Stomach (tissue), 19 donors: ENCODE measurements at places on chromosomes 13 and 19. TPM values are rescaled to one million over a fixed set of nuclear protein-coding genes. Genes with fewer than 3 reads are reported as not detected.

LHB gene
- not detected for total RNA-seq

CEACAM3 gene
- total RNA-seq, result not detected

SHISA7 gene
- not detected for total RNA-seq

TMEM221 gene
- total RNA-seq, result not detected

CEACAM7 gene
- not detected for total RNA-seq

DAZAP1 gene
- 47.2 TPM for total RNA-seq

ANKLE1 gene
- not detected for total RNA-seq

- H3K4me1 ChIP-seq, result no peaks in the 10 kb centered on the region
- H3K36me3 ChIP-seq, result peaks cover 5% of the 10 kb centered on the region
- H3K27ac ChIP-seq, result no peak within 1 kb of the TSS
- H3K27me3 ChIP-seq, result no peaks in the 10 kb centered on the region
- H3K4me3 ChIP-seq, result peak within 1 kb of the TSS; percentile 34
- DNase-seq, result no peak
These were observed at the start of gene ZNF728 for GRCh38 chr19:23002690-23003422. Gene ZNF728, minus strand, starts transcription at chr19:23003176. Its CDS starts 146 bp downstream, at chr19:23003030.

- DNase-seq, result no peak
- peaks cover 12% of the 10 kb centered on the region for H3K4me1 ChIP-seq
- H3K27me3 ChIP-seq, result no peaks in the 10 kb centered on the region
- H3K36me3 ChIP-seq, result no peaks in the 10 kb centered on the region
- H3K4me3 ChIP-seq, result no peak within 1 kb of the TSS
- no peak within 1 kb of the TSS for H3K27ac ChIP-seq
These were observed at the start of gene SLITRK1 for GRCh38 chr13:83881917-83882605. Gene SLITRK1, minus strand, starts transcription at chr13:83882474. Its CDS starts 967 bp downstream, at chr13:83881507.

GRCh38 chr13:36612230-36612629, 61.6 kb upstream of the SERTM1 start:
- no peaks in the 10 kb centered on the region for H3K27me3 ChIP-seq
- no peak overlapping the region for H3K4me3 ChIP-seq
- H3K36me3 ChIP-seq, result no peaks in the 10 kb centered on the region
- no peaks in the 10 kb centered on the region for H3K4me1 ChIP-seq
- no peak overlapping the region for H3K27ac ChIP-seq

DNA sequence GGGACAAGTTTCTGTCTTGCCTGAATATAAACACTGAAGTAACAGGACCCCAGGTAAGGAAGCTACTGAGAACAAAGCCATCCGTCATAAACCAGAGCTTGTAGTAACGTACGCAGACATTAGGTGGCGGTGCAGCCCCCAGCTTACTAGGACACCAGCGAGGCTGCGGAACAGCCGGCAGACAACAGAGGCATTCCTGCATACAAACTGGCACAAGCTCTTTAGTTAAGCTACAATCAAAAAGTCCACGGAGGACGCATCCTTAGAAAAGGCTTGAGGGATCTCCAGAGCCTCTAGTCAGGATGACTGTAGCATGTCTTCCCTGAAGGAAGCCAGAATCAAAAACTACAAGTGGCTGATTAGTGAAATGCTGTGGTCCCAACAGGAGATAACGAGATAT, 26.2 kb downstream of the ZNF160 start:
- H3K4me3 ChIP-seq, result no peak overlapping the region
- DNase-seq, result no peak
- no peaks in the 10 kb centered on the region for H3K4me1 ChIP-seq
- H3K36me3 ChIP-seq, result peaks cover 93% of the 10 kb centered on the region

- no peaks in the 10 kb centered on the region for H3K27me3 ChIP-seq
- H3K4me1 ChIP-seq, result no peaks in the 10 kb centered on the region
- H3K27ac ChIP-seq, result no peak overlapping the region
- no peaks in the 10 kb centered on the region for H3K36me3 ChIP-seq
These were observed 423.3 kb downstream of the MZT1 start for GRCh38 chr13:72303941-72304746.

DNA sequence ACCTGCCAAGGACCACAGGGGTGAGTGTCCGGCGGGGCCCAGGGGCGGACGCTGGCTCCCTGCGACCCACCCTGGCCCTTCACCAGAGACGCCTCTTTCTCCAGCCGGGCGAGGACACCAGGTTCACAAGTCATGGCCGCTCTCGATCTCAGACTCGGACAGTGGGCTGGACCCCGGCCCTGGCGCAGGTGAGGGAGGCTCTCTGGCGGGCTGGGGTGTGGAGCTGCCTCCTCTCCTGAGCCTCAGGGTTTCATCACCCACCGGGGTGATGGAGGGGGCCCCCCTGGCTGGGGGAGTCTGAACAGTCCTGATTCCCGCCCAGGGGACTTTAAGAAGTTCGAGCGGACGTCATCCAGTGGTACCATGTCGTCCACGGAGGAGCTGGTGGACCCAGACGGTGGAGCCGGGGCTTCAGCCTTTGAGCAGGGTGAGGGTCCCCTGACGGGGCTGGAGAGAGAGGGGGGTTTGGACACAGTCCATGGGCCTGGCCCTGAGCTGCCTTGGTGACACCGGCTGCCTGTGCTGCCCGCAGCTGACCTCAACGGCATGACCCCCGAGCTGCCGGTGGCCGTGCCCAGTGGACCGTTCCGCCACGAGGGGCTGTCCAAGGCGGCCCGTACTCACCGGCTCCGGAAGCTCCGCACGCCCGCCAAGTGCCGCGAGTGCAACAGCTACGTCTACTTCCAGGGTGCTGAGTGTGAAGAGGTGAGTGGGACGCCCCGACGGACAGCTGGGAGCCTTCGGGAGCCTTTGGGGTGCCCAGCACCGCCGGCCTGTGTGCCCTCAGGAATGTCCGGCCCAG, 13.6 kb downstream of the ARHGAP45 start:
- peaks cover 39% of the 10 kb centered on the region for H3K36me3 ChIP-seq
- H3K4me1 ChIP-seq, result peaks cover 50% of the 10 kb centered on the region
- H3K27ac ChIP-seq, result no peak overlapping the region
- no peak overlapping the region for H3K4me3 ChIP-seq
- DNase-seq, result no peak
- H3K27me3 ChIP-seq, result no peaks in the 10 kb centered on the region

DNA sequence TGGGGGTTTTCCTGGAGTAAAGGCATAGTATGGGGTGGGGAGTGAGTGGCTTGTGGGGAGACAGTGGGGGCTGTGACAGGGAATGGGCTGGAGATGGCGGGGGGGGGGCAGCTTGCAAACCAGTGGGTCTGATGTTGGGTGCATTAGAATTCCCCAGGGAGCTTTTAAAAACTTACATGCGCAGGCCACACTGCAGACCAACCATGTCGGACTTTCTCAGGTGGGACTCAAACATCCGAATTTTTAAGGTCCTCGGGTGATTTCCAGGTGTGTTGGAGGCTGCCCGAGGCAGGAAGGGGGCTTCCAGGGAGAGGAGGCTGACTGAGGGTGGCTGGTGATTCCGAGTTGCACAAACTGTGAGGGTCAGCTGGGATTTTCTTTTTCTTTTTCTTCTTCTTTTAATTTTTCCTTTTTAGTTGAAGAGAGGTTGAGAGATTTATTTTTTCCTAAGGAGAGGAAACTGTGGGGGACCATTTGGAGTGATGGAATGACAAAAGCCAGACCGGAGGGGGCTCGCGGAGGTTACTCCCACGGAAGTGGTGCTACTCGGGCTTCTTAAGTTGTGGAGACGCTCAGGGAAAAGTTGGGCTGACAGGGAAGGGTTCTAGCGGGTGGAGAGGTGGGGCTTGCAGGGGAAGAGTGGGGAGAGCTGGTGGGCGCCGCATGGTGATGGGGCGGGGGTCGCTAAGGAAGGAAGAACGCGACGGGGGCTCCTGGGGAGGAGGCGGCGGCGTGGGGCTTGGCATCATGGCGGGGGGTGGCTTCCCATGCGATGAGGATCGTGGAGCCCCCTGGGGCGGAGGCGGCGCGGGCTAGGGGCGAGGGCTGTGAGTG, 997 bp upstream of the CACNG8 start:
- DNase-seq, result no peak
- no peak overlapping the region for H3K4me3 ChIP-seq
- no peak overlapping the region for H3K27ac ChIP-seq
- H3K4me1 ChIP-seq, result peaks cover 6% of the 10 kb centered on the region
- H3K36me3 ChIP-seq, result no peaks in the 10 kb centered on the region

DNA sequence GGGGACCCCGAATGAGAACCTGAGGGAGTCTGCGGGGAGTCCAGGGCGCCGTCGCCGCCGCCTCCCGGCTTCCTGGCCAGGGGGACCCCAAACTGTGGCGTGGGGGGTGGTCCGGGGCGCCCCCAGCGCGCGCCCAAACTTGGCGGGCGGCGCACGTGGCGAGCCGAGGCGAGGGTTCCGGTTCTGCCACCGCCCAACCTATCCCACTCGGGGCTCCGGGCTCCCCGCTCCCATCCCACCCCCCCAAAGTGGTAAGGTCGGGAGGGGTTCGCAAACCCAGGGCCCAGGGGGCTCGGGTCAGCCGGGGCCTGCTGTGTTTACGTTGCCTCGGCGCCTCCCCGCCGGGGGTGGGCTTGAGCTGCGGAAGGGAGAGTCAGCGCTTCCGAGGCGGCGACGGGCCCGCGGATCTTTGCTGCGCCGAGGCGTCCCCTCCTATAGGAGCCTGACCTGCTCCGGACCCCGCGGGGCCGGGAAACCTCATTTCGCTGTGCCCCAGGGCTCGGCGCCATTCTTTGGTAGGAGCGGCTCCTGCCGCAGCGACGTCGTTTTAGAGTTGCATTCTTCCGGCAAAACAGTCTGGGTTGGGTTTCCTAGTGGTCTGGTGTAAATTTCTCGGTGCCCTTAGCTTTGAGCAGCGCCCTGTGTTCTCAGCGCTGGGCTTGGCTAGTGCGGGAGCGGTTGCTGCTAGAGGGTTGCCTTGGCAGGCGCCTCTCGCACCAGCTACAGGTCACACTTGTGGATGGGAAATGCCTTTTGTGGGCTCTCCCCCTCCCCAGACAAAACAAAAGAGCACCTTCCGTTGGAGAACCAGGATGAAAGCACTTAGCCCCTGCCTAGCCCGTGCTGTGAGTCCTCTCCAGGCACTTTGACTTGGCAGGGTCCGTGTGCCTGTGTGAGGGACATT, 1.2 kb downstream of the DAZAP1 start:
- peak; percentile 51 for DNase-seq
- H3K4me1 ChIP-seq, result peaks cover 68% of the 10 kb centered on the region
- H3K27me3 ChIP-seq, result peaks cover under 1% of the 10 kb centered on the region

GRCh38 chr13:21872795-21873194, 201.9 kb downstream of the FGF9 start:
- no peaks in the 10 kb centered on the region for H3K36me3 ChIP-seq
- no peak overlapping the region for H3K4me3 ChIP-seq
- H3K4me1 ChIP-seq, result no peaks in the 10 kb centered on the region
- H3K27me3 ChIP-seq, result no peaks in the 10 kb centered on the region

DNA sequence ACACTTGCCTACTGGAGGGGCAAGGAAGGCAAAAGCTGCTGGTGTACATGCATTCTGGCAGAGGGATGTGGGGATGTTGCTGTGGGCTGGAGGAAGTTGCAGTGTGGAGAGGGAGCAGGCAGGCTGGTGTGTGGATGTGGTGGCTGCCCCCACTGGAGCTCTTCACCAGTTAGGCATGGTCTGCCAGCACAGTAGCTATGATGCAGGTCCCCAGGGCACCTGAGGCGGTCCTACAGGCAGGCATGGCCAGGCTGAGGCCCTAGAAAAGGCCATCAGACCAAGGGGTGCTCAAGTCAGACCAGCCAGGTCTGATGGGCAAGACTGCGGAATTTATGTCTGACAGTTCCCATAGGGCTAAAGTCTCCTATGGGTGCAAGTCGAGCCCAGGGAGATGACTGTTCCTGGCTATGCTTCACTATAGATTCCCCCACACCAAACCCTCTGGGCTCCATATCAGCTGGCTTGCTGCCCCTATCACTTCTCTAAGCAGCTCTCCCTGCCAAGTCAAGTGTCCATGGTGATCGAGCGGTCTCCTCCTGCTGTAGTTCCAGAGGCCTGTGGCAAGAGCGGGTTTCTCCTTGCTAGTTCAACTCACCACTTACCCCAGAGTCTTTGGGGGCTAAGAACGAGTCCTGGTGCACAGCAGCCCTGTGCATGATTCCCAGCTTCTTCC, 473.1 kb downstream of the TDRD3 start:
- H3K4me3 ChIP-seq, result no peak overlapping the region
- no peaks in the 10 kb centered on the region for H3K4me1 ChIP-seq
- no peak overlapping the region for H3K27ac ChIP-seq
- no peaks in the 10 kb centered on the region for H3K36me3 ChIP-seq
- DNase-seq, result no peak

GRCh38 chr19:18233224-18233825, 7.1 kb upstream of the PDE4C start:
- H3K4me3 ChIP-seq, result no peak overlapping the region
- no peaks in the 10 kb centered on the region for H3K4me1 ChIP-seq
- peaks cover 88% of the 10 kb centered on the region for H3K27me3 ChIP-seq
- peak; percentile 45 for DNase-seq
- H3K27ac ChIP-seq, result no peak overlapping the region

DNA sequence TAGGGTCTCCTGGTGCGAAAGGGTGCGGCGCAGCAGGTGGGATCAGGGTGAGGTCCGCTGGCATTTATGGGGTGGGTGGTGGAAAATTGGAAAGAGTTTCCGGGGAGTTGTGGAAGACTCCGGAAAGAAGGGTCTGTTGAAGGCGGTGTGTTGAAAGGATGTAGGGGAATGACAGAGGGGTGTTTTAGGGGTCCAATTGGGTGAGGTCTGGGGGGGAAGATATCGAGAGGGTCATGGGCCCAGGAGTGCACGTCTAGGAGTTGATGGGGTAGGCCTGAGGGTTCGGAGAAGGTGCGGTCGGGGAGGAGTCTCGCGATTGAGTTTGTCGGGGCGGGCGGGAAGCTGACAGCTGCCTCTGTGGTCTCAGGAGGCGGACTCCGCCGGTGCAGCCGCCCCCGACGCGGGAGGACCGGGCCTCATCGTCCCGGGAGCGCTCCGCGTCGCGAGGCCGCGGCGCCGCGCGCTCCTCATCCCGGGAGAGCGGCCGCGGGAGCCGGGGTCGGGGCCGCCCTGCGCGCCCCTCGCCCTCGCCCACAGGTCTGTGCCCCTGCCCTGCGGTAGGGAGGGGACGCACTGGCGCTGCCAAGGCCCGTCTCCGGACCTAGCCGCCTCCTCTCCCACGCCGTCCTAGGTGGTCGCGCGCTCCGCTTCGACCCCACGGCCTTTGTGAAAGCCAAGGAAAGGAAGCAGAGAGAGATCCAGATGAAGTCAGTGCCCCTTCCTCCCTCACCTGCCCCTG, 7.0 kb downstream of the PGLYRP1 start:
- H3K4me3 ChIP-seq, result peak overlapping the region; percentile 53
- no peak for DNase-seq
- H3K27ac ChIP-seq, result peak overlapping the region; percentile 62
- peaks cover 28% of the 10 kb centered on the region for H3K4me1 ChIP-seq

GRCh38 chr19:290372-291005, 714 bp downstream of the PLPP2 start:
- H3K27ac ChIP-seq, result peak overlapping the region; percentile 93
- H3K4me3 ChIP-seq, result peak overlapping the region; percentile 51
- H3K27me3 ChIP-seq, result peaks cover 58% of the 10 kb centered on the region
- peak; percentile 91 for DNase-seq
- H3K36me3 ChIP-seq, result peaks cover 19% of the 10 kb centered on the region

- H3K4me1 ChIP-seq, result no peaks in the 10 kb centered on the region
- no peaks in the 10 kb centered on the region for H3K27me3 ChIP-seq
- no peaks in the 10 kb centered on the region for H3K36me3 ChIP-seq
- no peak overlapping the region for H3K4me3 ChIP-seq
- DNase-seq, result no peak
These were observed 233.1 kb downstream of the POU4F1 start for GRCh38 chr13:78370231-78370630.

GRCh38 chr19:34549833-34550232, 68.3 kb downstream of the WTIP start:
- H3K4me1 ChIP-seq, result no peaks in the 10 kb centered on the region
- no peaks in the 10 kb centered on the region for H3K36me3 ChIP-seq
- no peak for DNase-seq
- no peak overlapping the region for H3K27ac ChIP-seq
- no peak overlapping the region for H3K4me3 ChIP-seq
